ENCODE measurements at places on chromosomes 6 and 20. TPM values are rescaled to one million over a fixed set of nuclear protein-coding genes. Genes with fewer than 3 reads are reported as not detected.

The ARMC2 gene
- total RNA-seq = 1.7 TPM

The ADAM33 gene
- total RNA-seq = 0.09 TPM

The IL17A gene
- not detected for total RNA-seq

The BCAS1 gene
- total RNA-seq = not detected

The TRIM26 gene
- total RNA-seq = 26.7 TPM

The TXLNB gene
- total RNA-seq = 0.95 TPM

The CLPSL1 gene
- not detected for total RNA-seq

The OOEP gene
- 0.22 TPM for total RNA-seq

The GCM1 gene
- total RNA-seq = under 0.01 TPM

The BEND6 gene
- total RNA-seq = under 0.01 TPM

The DLK2 gene
- total RNA-seq = 0.33 TPM

The C6orf132 gene
- under 0.01 TPM for total RNA-seq

The GABRR1 gene
- not detected for total RNA-seq

The TRERF1 gene
- under 0.01 TPM for total RNA-seq

The PRR18 gene
- total RNA-seq = not detected

The KHDC3L gene
- total RNA-seq = not detected

The VSX1 gene
- not detected for total RNA-seq

The RHAG gene
- 0.11 TPM for total RNA-seq

The HTR1B gene
- total RNA-seq = 1.5 TPM

The GHRH gene
- not detected for total RNA-seq

The PTCRA gene
- total RNA-seq = not detected

The POPDC3 gene
- 0.33 TPM for total RNA-seq

The MACROD2 gene
- 0.95 TPM for total RNA-seq

The RGS17 gene
- total RNA-seq = 2.8 TPM

The FABP7 gene
- total RNA-seq = not detected

The SRSF12 gene
- not detected for total RNA-seq

The TREM1 gene
- total RNA-seq = not detected

The EFCAB8 gene
- total RNA-seq = under 0.01 TPM

The GLP1R gene
- total RNA-seq = not detected

The ULBP1 gene
- total RNA-seq = under 0.01 TPM

The SLPI gene
- 0.69 TPM for total RNA-seq

The TBPL1 gene
- 35.2 TPM for total RNA-seq

The TP53TG5 gene
- total RNA-seq = not detected

The TMEM217 gene
- 5.8 TPM for total RNA-seq

The HLA-DRB5 gene
- total RNA-seq = not detected

The CRISP2 gene
- not detected for total RNA-seq

The COL12A1 gene
- total RNA-seq = 1.7 TPM

The AKAP12 gene
- total RNA-seq = 331 TPM

The TENT5A gene
- 2.0 TPM for total RNA-seq
